ENCODE measurements at places on chromosomes 4 and X. TPM values are rescaled to one million over a fixed set of nuclear protein-coding genes. Genes with fewer than 3 reads are reported as not detected.

DNA sequence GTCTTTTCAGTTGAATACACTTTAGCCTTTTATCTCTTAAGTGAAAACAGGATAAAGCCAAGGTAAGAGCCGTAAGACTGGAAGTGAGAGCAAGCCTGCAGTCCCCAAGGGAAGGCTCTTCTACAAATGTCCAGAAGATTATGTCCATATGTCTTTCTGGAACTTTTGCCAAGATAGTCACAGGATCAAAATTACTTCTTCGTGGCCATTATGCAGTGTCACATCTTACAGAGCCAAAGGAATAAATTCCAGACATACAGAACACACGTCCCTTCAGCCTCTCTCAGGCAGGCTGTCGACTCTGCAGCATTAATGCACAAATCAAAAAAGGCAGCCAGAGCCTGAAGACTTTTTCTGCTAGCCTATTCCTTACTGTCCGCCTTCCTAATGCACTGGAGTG, 10.9 kb upstream of the GATB start:
- no peak overlapping the region for H3K27ac ChIP-seq
- peaks cover 17% of the 10 kb centered on the region for H3K27me3 ChIP-seq
- H3K4me1 ChIP-seq = no peaks in the 10 kb centered on the region

GRCh38 chrX:49995107-49995731, 72.8 kb downstream of the CLCN5 start:
- no peak for DNase-seq
- no peaks in the 10 kb centered on the region for H3K36me3 ChIP-seq
- peaks cover 6% of the 10 kb centered on the region for H3K4me1 ChIP-seq
- no peak overlapping the region for H3K27ac ChIP-seq
- H3K27me3 ChIP-seq = no peaks in the 10 kb centered on the region
- H3K4me3 ChIP-seq = no peak overlapping the region

DNA sequence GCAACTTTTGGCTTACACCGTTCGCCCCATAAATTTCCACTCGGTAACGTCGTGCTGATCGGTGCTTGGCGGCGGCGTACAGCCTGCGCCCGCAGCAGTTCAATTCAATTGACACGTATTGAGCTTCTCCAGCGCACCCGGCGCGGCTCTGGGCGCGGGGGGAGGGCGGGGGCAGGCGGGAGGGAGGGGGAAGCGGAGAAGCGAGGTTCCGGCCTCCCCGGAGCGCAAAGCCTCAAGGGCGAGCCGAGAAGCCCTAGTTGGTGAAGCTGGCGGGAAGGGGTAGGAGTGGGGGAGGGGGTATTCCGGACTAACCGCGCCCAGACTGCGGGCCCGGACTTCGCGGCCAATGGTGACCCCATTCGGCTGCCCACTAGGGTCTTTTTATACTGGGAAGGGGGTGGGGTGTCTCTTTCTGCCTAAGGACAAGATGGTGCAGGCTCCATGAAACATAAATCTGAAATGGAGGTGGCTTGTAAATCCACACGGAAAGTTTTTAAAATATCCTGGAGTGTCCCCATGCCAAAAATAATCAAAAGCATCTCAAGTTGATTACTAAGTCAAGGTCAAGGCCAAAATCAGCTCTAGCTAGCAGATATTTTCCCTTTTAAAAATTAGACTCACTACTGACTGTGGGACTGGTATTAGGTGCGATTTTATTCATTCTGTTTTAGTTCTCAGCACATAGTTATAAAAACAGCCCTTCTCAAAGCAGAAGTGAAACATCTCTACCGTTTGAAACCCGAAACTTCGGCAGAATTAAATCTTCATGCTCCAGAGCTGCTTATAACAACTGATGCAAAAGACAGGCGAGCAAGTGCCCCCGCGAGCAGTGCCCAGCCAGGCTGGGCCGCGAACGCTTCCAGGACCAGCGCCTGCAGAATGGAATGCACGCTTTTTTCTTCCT, 1.5 kb upstream of the BCOR start:
- peak overlapping the region; percentile 76 for H3K4me3 ChIP-seq
- peaks cover 8% of the 10 kb centered on the region for H3K4me1 ChIP-seq
- no peaks in the 10 kb centered on the region for H3K36me3 ChIP-seq
- H3K27ac ChIP-seq = peak overlapping the region; percentile 78

- no peaks in the 10 kb centered on the region for H3K4me1 ChIP-seq
- no peak overlapping the region for H3K4me3 ChIP-seq
- no peaks in the 10 kb centered on the region for H3K27me3 ChIP-seq
- H3K36me3 ChIP-seq = peaks cover 24% of the 10 kb centered on the region
- H3K27ac ChIP-seq = no peak overlapping the region
These were observed 47.3 kb upstream of the KCNE5 start for GRCh38 chrX:109672239-109672638.

The GAGE12E gene
- total RNA-seq = not detected

The WNK3 gene
- total RNA-seq = 0.46 TPM
